ENCODE measurements at places on chromosomes 2 and 18. TPM values are rescaled to one million over a fixed set of nuclear protein-coding genes. Genes with fewer than 3 reads are reported as not detected.

DNA sequence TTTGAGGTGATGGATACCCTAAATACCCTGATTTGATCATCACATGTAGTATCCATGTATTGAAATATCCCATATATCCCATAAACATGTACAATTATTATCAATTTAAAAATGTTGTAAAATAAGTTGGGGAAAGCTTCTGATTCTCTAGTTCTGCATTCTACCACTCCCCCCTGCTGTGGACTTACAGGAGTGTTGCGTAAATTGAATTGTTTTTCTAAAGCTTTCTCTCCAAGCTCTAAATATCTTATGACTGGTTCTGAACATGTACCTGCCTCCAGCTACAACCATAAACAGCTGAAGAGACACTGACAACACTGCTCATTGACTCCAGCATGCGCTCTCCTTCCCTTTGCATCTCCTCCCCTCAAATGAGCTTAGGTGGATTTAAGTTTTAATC is 145.2 kb downstream of the MGAT5 start:
- H3K4me1 ChIP-seq: no peaks in the 10 kb centered on the region
- no peaks in the 10 kb centered on the region for H3K27me3 ChIP-seq
- no peak for DNase-seq

DNA sequence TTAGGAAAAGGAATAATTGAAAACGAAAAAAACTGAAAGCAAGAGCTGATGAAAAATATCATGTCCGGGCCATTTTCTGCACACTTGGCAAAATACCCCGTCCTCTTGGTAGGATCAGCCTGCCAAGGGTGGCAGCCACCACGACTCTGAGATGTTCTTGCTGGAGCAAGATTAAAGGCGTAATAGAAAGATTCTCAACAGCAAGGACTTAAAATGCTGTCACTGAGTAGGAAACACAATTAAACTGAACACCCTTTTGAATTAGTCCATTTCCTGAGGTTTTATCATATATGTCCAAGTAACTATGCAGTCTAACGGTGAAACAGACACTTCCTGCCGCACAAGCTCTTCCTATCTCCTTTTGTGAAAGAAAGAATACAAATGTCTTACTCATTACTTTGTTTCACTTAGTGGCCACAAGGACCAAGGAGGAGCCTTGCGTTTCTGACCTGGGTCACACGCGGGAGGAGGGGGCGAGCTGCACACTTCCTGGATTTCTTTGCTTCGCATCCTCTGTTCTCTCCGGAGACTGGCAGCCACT is 222.7 kb downstream of the PIEZO2 start:
- no peak overlapping the region for H3K4me3 ChIP-seq
- DNase-seq: no peak
- no peaks in the 10 kb centered on the region for H3K36me3 ChIP-seq
- H3K4me1 ChIP-seq: peaks cover 6% of the 10 kb centered on the region

GRCh38 chr2:225670111-225670974 is 270.8 kb downstream of the NYAP2 start:
- H3K36me3 ChIP-seq: no peaks in the 10 kb centered on the region
- no peaks in the 10 kb centered on the region for H3K4me1 ChIP-seq

DNA sequence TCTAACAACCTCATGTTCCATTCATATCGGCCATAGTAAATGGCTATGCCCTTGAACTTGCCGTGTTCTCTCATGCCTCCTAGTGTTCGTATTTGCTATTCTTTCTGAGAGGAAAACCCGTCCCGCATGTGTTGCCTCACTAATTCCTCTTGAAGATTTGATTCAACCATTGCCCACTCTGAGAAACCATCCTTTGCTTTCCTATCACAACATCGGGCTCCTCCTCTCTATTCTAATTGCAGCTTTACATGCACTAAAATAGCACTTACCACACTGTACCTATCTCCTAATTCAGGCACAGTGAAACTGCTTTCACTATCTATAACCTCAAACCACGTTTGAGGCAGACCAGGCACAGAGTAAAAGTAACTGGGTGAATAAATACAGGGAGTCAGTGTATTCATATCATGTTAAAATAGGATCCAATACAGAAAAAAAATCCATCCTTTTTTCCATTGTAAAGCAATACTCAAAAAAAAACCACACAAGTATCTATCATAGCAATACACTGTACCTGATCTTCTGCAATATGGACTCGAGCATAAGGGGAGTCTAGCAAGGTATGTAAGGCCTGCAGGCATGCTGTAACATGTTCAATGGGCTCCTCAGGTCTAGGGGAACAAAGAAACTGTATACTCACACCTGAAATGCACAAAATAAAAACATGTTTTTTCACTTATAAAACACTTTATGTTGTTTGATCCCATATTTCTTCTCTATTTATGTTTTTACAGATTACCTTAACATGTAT is 39.0 kb upstream of the STRN start:
- no peak for DNase-seq
- H3K36me3 ChIP-seq: no peaks in the 10 kb centered on the region
- no peaks in the 10 kb centered on the region for H3K4me1 ChIP-seq
- no peak overlapping the region for H3K27ac ChIP-seq
- H3K27me3 ChIP-seq: no peaks in the 10 kb centered on the region

GRCh38 chr2:217417536-217417935 is 557.7 kb upstream of the TNP1 start:
- DNase-seq: no peak
- no peak overlapping the region for H3K27ac ChIP-seq
- no peaks in the 10 kb centered on the region for H3K36me3 ChIP-seq
- H3K4me1 ChIP-seq: peaks cover 6% of the 10 kb centered on the region
- H3K27me3 ChIP-seq: no peaks in the 10 kb centered on the region
- no peak overlapping the region for H3K4me3 ChIP-seq

GRCh38 chr18:61754039-61754583 is 138.7 kb downstream of the RNF152 start:
- no peaks in the 10 kb centered on the region for H3K27me3 ChIP-seq
- no peak overlapping the region for H3K4me3 ChIP-seq
- H3K27ac ChIP-seq: no peak overlapping the region

- H3K4me3 ChIP-seq: no peak overlapping the region
- DNase-seq: no peak
- H3K27me3 ChIP-seq: no peaks in the 10 kb centered on the region
- no peaks in the 10 kb centered on the region for H3K4me1 ChIP-seq
- H3K27ac ChIP-seq: no peak overlapping the region
- no peaks in the 10 kb centered on the region for H3K36me3 ChIP-seq
These were observed 686.4 kb downstream of the PLCL1 start for GRCh38 chr2:198490748-198491147.

DNA sequence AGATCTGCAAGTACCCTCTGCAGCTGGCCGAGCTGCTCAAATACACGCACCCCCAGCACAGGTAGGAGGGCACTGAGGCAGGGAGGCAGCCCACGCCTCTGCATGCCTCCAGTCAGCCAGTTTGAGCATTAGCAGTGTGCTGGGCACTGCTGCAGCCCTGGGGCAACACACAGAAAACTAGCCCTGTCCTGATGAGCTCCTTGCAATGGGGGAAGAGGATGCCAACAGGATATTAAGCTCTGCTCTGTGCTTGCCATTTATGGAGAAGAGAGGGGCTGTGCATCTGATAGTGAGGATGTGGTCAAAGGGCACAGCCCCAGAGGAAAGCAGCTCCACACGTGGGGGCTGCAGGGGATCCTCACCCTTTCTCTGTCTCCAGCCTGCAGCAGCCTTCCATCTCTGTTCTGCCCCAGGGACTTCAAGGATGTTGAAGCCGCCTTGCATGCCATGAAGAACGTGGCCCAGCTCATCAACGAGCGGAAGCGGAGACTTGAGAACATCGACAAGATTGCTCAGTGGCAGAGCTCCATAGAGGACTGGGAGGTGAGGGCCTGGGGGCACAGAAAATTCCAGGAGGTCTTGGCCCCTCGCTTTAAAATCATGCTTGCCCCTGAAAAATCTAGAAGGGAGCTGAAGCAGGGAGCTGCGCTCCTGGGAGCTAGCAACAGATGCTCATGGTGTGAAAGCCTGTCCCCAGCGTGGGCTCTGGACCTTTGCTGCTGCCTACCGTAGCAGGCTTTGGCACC is 51.7 kb downstream of the FAM168B start:
- no peaks in the 10 kb centered on the region for H3K36me3 ChIP-seq
- no peak for DNase-seq
- H3K27ac ChIP-seq: no peak overlapping the region
- no peaks in the 10 kb centered on the region for H3K27me3 ChIP-seq
- no peak overlapping the region for H3K4me3 ChIP-seq

DNA sequence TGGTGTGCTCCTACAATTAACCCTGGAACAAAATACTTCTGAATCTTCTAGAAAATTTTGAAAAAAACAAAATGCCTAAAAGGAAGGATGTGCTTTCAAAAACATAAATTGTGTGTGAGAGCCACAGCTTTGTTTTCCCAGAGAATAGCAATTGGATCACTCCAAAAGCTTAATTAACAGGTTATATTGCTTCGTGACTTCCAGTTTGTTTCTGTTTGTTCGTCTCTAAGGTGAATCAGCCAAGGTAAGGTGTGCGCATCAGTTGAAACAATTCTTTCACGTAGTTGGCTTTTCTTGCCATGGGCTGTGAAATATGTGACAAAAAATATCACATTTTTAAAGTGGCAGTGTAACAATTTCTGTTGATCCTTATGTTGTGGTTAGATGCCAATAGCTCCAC is 90.3 kb upstream of the BARD1 start:
- no peaks in the 10 kb centered on the region for H3K27me3 ChIP-seq
- no peak overlapping the region for H3K4me3 ChIP-seq
- no peak for DNase-seq

- H3K36me3 ChIP-seq: no peaks in the 10 kb centered on the region
- no peak overlapping the region for H3K4me3 ChIP-seq
- H3K4me1 ChIP-seq: no peaks in the 10 kb centered on the region
- DNase-seq: no peak
These were observed 71.4 kb downstream of the TWIST2 start for GRCh38 chr2:238919307-238919706.

GRCh38 chr18:67216846-67217245 is 299.7 kb downstream of the DSEL start:
- H3K4me1 ChIP-seq: no peaks in the 10 kb centered on the region
- no peaks in the 10 kb centered on the region for H3K27me3 ChIP-seq
- no peaks in the 10 kb centered on the region for H3K36me3 ChIP-seq
- H3K27ac ChIP-seq: no peak overlapping the region
- no peak for DNase-seq

DNA sequence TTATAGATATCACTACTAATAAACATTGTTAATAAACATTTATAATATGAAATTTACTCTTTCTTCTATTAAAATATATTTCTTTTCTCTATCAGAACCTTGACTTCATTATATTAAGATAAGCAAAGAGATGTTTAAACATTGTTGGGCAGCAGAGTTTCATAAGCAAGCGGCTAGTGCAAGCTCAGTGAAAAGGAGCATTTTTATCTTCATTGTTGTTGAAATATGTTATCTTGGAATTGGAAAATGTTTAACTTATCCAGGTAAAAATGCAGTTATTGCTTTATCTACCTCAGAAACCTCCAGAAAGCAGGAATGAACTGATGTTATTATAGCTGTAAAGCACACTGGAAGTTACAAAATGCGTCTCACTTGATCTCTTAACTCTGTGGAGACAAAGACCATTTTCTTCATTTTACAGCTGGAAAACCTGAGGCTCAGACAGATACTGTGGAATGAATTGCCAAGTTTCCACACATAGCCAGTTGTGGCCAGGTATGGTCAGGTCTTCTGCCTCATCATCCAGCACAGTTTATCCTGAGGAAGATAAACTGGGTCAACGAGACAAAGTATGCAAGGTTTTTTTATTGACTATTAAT is 934.6 kb upstream of the FAM98A start:
- H3K27ac ChIP-seq: no peak overlapping the region
- H3K27me3 ChIP-seq: no peaks in the 10 kb centered on the region
- H3K4me1 ChIP-seq: no peaks in the 10 kb centered on the region
- no peaks in the 10 kb centered on the region for H3K36me3 ChIP-seq

DNA sequence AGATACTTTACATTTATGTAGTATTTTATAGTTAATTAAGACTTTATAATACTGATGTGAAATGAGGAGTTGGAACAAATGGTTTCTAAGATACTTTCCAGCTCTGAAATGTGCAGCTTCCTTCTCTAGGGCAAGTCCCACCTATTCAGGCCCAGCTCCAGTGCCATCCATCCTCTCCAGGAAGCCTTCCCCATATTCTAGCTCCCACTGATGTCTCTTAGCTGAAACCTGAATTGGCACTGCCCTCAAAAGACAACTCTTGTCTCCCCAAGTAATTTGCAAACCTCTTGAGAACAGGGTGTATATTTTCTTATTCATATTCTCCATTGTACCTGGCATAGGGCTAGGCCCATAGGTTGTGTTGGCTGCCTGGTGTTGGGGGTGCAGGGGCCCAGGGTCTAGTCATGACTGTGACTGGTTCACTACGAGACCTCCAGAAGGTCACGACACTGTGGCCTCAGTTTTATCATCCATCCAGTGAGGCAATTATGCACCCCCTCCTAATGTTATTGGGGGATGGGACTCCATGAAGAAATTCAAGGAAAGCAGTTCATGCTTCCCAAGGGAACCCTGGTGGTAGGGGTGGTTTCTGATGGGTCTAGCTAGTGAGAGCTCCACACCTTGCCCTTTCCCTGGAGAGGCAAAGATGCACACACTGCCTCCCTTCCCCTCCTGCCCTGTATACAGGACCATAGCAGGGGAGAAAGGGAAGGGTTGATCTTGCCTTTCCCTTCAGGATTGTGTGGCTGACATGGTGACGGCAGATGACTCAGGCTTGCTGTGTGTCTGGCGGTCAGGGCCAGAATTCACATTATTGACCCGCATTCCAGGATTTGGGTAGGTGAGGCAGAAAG is 2.8 kb downstream of the WDR54 start:
- no peak overlapping the region for H3K4me3 ChIP-seq
- H3K27me3 ChIP-seq: no peaks in the 10 kb centered on the region
- H3K36me3 ChIP-seq: no peaks in the 10 kb centered on the region
- no peaks in the 10 kb centered on the region for H3K4me1 ChIP-seq
- H3K27ac ChIP-seq: no peak overlapping the region
- peak; percentile 2 for DNase-seq

- H3K36me3 ChIP-seq: no peaks in the 10 kb centered on the region
- H3K4me3 ChIP-seq: no peak overlapping the region
- no peak overlapping the region for H3K27ac ChIP-seq
- DNase-seq: no peak
- H3K27me3 ChIP-seq: no peaks in the 10 kb centered on the region
These were observed 28.5 kb upstream of the AQP4 start for GRCh38 chr18:26893996-26894395.

DNA sequence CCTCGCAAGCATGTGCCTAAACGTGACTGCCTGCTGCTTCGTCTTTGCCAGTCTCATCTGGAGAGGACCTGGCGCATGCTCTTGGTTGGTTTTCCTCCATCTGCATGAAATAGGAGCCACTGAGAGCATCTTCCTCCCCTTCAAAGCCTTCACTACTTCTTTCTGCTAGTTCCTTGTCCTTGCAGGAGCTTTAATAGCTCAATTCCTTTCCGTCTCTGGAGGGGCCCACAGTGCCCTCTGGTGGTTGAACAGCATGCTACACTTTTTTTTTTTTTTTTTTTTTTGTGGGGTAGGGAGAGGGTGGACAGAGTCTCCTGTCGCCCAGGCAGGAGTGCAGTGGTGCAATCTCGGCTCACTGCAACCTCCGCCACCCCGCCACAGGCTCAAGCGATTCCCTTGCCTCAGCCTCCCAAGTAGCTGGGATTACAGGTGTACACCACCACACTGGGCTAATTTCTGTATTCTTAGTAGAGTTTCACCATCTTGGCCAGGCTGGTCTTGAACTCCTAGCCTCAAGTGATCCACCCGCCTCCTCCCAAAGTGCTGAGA is 59.6 kb downstream of the SP110 start:
- no peaks in the 10 kb centered on the region for H3K27me3 ChIP-seq
- no peak overlapping the region for H3K4me3 ChIP-seq
- peak; percentile 25 for DNase-seq

TOGARAM2 gene
- total RNA-seq: not detected

LINC00305 gene
- not detected for total RNA-seq

C2orf66 gene
- not detected for total RNA-seq

FBLN7 gene
- 9.6 TPM for total RNA-seq

GRB14 gene
- not detected for total RNA-seq

NAT8 gene
- not detected for total RNA-seq

FER1L5 gene
- 1.6 TPM for total RNA-seq

CAPN14 gene
- under 0.01 TPM for total RNA-seq
